ENCODE measurements at places on chromosomes 2 and 18.
A peak's percentile ranks its signal among the peaks of the same experiment; 100 is the strongest.

GRCh38 chr18:63257453-63257852 is 62.1 kb downstream of the BCL2 start:
- no peak for DNase-seq

DNA sequence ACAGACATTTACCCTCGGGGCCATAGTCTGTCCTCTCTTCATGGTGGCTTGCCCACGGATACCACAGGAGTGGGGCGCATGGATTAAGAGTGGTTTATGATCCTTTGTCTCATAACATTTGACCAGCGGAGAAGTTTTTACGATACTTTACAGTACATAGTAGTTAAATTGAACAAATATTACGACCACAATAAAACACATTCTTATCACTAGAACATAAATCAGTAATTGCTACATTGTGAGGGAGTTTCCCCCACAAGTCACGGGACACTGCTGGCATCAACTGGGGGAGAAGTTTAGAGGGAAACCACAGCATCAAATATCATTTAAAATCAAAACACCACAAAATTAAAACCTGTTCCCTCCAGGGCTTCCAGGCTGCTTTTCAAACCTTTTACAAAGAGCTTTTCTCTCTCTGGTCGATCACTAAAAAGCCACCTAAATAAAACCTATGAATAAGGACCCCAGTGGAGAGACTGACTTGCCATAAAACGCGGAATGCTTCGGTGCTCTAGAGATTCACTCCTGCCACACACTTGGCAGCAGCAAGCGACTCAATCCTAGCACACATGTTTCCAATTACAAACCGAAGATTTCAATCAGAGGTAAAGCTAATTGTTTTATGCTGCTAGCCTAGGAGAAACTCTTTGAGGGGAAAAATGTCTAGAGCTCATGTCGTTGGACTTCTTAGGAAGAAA is 173.7 kb upstream of the HNRNPA3 start:
- DNase-seq, result no peak

- no peak for DNase-seq
These were observed 5.1 kb upstream of the MIB1 start for GRCh38 chr18:21735452-21736015.

GRCh38 chr2:46540496-46541331 is 61.3 kb downstream of the TMEM247 start:
- peak; percentile 65 for DNase-seq
